ENCODE measurements at places on chromosomes 12 and 14.

DNA sequence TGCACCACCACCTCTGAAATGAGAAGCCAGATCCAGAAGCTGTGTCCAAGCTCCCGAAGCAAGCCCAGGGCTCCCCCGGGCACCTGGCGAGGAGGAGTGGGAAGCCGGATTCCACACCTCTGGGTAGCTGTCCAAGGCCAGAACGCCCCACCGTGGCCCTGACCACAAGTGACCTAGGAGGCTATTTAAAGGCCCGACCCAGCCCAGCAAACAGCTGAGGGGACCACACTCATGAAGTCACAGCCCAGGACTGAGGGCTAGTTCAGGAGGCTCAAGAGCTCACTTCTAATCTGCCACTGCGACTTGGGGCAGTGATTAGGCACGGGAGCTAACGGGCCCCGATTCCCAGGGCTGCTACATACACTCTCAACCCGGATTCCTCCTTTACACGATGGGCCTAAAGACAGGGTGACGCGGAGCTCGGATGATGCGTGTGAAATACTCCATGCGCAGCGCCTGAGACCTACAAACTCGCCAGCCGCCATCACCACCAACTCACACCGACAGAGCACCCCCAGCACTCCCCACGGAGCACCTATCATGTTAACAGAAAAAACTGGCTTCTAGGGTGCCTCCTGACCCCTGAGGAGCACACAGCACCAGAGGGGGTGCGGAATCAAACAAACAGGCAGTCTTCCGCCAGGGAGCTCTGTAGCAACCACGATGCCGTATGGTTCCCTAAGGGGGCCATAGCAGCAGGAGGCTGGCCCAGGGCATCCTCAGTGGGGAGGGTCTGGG is 84.0 kb upstream of the GPR68 start:
- no peaks in the 10 kb centered on the region for H3K36me3 ChIP-seq
- H3K4me1 ChIP-seq = no peaks in the 10 kb centered on the region
- no peak for DNase-seq
- H3K27ac ChIP-seq = no peak overlapping the region
- H3K27me3 ChIP-seq = peaks cover 28% of the 10 kb centered on the region

GRCh38 chr12:93273834-93274564 is 103.7 kb upstream of the NUDT4 start:
- DNase-seq = no peak
- H3K27ac ChIP-seq = no peak overlapping the region
- no peaks in the 10 kb centered on the region for H3K27me3 ChIP-seq
- no peaks in the 10 kb centered on the region for H3K4me1 ChIP-seq

DNA sequence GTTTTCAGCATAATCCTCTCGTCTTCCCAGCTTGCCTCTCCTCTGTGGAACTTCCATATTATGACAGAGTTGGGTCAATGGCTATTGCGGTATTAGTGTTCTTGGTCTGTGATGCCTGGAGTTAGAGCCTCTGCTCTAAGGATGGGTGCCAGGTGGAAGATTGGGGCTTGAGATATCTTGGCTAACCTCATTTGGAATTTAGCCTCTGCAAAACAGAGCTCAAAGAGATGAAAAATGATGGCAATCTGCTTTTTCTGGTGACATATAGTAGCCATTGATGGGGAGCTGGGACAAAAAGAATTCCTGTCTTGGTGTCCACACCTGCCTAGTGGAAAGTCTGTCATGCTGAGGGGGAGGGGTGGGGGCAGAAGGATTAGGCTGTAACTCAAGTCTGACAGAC is 152.1 kb downstream of the RPL10L start:
- H3K27ac ChIP-seq = no peak overlapping the region
- no peak for DNase-seq
- no peak overlapping the region for H3K4me3 ChIP-seq
- no peaks in the 10 kb centered on the region for H3K27me3 ChIP-seq

GRCh38 chr12:26768611-26769603 is 64.1 kb downstream of the ITPR2 start:
- H3K27ac ChIP-seq = no peak overlapping the region
- no peak overlapping the region for H3K4me3 ChIP-seq
- H3K36me3 ChIP-seq = no peaks in the 10 kb centered on the region

DNA sequence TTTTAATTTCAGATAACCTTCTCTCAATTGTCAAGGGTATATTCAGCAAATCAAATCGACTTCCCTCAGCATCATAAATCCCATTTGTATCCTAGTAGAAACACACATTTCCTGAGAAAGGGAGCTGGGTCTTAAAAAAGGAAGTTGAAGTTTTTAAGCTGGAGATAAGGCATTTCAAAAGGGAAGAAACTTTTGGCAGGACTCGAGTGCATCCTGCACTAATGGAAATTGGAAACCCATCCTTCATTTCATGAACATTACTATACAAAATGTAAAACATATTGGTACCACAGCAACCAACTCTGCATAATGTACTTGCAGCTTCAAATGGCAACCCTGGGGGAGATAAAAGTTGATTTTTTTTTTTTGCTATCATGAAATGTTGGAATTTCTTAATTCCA is 23.7 kb upstream of the TMCC3 start:
- H3K4me1 ChIP-seq = no peaks in the 10 kb centered on the region
- no peak overlapping the region for H3K4me3 ChIP-seq
- peaks cover 4% of the 10 kb centered on the region for H3K27me3 ChIP-seq
- no peak overlapping the region for H3K27ac ChIP-seq
- DNase-seq = no peak

DNA sequence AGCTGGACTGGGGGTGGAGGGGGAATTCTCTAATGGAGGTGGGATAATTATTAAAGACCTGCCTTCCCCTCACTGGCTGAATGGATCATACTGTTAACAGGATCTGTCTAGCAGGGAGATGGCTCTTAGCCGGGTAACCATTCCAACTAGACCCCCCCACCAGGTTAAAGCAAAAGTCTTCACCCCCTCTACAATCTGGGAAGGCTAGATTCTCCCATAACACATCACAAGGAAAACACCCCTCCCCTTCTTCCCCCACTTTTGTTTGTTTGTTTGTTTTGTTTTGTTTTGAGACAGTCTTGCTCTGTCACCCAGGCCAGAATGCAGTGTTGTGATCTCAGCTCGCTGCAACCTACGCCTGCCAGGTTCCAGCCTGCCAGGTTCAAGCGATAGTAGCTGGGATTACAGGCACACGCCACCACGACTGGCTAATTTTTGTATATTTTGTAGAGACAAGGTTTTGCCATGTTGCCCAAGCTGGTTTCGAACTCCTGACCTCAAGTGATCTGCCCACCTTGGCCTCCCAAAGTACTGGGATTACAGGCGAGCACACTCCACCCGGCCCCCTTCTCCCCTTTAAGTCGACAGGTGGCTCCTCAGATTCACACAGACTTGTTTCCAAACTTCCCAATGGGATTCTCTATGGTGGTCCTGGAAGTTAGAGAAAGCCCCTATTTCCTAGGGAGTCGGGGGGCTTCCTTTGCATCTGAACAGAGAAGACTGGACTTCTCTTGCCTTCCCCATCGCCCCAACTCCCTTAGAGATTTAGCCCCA is 3.5 kb upstream of the BAZ2A start:
- no peak overlapping the region for H3K27ac ChIP-seq
- H3K36me3 ChIP-seq = peaks cover 9% of the 10 kb centered on the region
- H3K27me3 ChIP-seq = no peaks in the 10 kb centered on the region
- peak overlapping the region; percentile 69 for H3K4me3 ChIP-seq
- no peak for DNase-seq
- peaks cover 14% of the 10 kb centered on the region for H3K4me1 ChIP-seq
